ENCODE measurements at places on chromosomes 7 and 10.

DNA sequence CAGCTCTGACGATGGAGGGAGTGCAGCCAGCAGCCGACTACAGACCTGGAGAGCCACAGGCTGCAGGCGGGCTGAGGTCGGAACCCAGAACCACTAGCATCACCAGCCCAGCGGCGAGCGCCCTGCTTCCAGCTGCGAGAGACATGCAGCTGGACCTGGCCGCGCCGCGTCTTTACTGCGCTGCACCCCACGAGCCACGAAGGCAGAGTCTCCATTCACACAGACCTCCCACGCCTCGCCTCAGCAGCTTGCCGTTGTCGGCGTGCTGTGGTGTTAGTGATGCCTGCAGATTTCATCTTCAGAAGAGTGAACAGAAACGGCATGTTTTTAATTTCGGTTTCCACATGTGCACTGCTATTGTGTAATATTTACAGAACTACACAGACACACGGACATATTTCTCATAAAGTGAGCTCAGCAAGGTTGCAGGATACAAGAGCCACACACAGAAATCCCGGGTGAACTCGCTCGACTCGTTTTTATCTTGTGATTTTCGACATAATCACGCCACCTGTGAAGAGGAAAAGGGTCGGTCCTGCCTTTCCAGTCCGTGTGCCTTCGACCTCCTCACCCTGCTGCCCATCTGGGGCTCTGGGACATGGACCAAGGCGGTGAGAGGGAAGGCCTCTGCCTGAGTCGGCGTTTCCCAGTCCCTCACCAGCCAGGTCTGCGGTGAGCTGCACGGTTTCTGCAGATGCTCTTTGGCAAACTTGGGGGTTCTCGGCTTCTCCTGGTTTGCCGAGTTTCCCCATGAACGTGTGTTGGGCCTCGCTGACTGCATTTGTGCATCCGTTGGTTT is 252.2 kb downstream of the ELFN1 start:
- peak; percentile 80 for DNase-seq

DNA sequence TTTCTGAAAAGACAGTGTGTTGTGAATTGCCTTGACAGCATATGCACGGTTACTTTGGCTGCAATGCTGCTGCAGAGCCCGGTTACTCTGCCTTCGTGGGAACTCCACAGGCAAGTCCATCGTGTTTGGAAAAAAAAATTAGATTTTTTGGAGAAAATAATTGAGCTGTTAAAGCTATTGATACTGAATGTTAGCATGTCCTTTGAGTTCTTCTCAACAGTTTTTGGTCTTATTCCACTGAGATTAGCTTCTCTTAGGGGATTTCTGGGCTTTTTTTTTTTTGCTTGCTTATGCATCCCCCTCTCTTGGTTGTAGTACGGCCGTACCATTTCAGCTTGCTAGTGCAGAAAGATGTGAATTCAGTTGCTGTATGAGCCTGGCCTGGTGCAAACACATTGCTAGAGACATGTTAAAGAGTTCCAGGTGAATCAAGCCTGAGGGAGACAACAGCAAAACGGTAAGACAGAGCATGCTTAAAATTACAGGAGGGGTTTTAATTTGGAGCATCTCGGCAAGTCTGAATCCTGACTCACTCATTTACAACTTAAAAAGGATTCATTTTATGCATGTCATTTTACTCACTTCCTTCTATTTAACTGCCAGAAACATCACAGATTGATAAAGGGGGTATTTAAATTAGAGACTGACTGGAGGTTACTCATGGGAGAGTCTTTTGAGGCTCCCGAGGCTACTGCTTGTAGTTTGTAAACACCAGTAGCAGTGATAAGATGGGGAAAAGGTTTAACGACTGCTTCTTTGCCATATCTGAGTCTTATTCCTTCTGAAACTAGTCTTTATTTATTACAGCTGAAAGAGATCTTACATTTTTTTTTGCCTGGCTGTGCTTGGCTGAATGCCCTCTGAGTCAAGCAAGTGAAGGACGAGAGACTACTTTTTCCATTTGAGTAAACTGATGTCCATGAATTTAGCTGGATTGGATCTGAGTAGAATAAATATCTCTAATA is 113.7 kb downstream of the CDK14 start:
- DNase-seq = peak; percentile 68

DNA sequence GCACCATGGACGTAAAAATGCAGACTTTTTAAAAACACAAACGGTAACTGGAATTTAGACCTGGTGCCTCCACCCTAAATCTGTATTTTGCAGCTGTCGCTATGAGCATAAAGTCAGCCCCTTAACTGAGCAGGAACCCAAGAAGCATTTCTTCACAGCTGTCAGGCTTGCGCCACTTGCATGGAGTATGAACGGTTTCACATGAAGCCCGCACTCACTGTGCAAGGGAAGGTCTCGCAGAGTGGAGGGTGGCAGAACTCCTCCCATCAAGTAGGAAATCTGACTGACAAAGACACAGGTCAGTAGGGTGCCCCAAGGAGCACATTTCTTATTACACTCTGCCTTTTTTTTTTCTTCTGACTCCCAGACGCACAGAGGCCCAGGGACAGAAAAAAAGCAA is 58.5 kb downstream of the ELMO1 start:
- no peak for DNase-seq

DNA sequence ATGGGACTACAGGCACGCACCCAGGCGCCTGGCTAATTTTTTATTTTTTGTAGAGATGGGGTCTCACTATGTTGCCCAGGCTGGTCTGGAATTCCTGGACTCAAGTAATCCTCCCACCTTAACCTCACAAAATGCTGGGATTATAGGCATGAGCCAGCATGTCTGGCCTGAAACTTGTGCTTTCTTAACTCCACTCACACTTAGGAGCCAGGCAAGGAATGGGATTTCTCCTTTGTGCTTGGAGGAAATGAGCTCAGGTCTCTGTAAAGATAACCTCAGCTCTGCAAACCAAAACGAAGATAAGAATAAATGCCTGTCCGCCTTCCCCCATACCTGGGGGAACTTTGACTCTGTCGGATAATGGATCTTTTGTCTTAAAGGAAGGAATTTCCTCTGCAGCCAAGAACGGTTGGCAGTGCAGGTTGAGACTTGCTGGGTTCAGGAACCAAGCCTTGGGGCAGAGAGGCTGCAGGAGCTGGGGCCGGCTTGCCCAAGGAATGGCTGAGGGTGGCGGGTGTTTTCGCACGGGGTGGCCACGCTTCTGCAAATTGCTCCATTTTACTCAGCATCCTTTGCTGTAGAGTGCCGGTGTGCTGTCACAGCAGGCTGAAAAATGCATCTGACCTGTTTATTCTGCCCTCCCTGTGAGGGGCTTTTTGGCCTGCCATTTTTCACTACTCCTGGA is 174.2 kb downstream of the KIAA1217 start:
- DNase-seq = no peak

DNA sequence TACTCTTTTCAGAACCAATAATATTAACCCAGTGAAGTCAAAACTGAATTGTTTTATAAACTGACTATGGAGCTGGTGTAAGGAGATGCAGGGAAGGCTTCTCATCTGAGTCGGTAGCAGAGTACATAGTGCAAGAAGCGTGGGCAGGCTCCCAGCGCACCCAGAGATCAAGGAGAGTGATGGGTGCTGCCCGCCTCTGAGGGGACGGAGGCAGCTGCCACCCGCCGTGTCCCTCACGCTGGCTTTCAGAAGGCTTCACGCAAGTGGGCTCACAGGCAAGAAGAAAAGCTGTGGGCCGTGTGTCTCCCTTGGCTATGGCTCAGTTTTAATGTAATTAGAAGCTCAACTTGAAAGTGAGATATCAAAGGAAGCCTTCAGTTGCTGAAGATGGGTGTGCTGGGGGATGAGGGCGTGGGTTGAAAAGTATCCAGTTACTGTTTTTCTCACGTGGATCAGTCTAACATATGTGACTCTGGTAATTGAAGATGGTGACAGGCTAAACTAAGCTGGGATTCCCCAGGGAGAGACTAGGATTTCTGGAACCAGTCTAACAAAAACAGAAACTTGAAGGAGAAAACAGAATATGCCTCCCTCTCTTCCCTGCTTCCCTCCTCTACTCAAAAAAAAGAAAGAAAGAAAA is 159.9 kb downstream of the MGMT start:
- no peak for DNase-seq

DNA sequence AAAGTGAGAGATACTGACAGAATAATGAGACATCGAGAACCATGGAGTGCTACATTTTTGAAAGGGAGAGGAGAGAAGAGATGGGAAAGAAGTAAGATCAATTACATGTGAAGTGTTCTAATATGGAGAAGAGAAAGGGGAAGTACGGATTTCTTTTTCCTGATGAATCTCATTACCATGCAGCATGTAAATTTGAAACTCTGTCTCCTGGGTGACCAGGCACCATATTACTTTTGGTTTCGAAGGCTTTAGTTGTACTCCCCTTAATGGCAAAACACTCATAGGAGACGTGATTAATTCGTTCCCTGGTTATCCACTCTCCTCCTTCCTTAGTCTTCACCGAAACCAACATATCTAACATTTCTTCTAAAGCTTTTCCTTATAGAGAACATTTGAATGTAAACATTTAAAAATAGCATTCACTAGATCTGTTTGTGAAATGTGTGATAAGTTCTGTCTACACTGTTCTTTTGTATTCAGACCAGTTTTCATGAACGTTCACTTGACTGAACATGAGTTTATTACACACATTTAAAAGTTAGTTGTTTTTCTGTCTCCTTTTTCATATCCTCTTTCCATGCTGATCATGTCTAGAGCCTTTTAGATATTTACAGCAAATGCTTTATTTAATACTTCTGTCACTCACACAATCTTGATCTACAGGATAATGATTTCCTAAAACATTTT is 80.2 kb upstream of the MSRB2 start:
- DNase-seq = no peak

DNA sequence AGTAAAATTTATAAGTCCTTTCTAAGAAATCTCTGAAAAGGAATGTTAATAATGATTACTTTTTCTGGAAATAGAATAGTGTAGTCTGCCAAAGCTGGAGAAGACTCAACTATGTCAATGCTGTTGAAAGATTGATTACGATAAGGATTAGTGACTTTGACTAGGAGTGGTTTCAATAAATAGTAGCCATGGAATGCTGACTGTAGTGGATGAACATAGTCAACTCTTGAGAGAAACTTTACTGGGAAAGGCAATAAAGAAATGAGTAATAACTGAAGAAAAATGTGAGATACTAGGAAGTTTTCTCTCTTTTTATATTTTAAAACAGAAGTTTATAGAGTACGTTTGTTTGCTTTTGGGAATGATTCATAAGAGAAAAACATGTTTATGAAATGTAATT is 105.0 kb upstream of the CDK13 start:
- peak; percentile 72 for DNase-seq

DNA sequence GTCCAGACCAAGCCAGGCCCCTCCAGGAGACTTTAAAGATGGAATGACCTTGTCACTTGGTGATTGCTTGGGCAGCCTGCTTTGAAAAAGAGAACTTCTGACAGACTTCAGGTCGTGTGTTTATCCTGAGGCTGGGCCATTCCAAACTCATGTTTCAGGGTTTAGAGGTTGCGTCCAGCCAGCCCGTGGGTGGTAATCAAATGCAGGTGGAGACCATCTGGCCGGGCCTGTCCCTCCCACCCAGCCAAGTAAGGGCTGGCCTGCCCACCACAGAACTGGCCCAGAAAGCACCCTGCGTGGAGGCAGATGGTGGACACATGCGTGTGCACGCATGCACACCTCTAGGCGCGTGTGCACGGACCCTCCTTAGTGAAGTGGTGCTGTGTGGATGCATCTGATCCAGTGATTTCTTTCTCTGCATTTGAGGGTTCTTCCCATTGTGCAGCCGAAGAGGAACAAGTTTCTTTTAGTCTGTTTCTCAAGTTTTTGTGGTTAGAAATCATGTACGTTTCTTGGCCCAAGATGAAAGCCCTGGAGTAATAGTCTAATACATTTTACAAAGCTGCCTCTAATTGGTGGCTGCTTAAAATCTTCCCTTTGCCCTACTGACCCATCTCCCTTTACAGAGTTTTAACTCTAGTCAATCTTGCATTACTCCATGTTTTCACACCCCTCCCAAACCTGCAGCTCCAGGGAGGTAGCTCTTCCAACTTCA is 43.0 kb downstream of the SUFU start:
- DNase-seq = peak; percentile 75

DNA sequence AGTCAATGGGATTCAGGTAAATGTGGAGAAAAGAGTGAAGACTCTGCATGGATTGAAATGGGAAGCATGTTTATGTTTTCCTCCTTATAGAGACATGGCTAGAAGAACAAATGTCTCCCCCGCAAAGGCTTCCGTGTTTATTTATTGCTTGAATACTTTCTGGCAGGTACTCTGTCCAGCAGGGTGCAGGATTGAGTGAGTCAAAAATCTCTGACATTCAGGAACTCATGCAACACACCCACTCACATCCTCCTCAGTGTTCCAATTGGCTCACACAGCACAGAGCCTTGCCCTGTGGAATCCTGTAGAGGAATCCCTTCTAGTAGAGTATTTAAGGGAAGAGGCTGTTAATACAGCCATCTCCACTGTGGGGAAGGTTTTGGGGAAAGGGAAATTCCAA is 290.3 kb upstream of the VWC2 start:
- no peak for DNase-seq

- no peak for DNase-seq
Measured at GRCh38 chr7:151351967-151352366, 10.4 kb downstream of the NUB1 start.

DNA sequence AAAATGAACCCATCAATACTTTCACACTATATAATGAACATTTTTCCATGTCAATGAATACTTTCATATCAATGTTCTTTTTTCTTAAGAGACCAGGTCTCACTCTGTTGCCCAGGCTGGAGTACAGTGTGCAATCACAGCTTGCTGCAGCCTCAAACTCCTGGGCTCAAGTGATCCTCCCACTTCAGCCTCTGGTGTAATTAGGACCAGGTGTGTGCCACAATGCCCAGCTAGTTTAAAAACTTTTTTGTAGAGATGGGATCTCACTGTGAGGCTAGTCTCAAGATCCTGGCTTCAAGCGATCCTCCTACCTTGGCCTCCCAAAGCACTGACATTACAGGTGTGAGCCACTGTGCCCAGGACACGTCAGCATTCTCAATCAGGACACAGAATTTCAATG is 85.2 kb downstream of the SH3PXD2A start:
- DNase-seq = no peak

- no peak for DNase-seq
Measured at GRCh38 chr10:22029445-22030236, 26.1 kb upstream of the DNAJC1 start.

DNA sequence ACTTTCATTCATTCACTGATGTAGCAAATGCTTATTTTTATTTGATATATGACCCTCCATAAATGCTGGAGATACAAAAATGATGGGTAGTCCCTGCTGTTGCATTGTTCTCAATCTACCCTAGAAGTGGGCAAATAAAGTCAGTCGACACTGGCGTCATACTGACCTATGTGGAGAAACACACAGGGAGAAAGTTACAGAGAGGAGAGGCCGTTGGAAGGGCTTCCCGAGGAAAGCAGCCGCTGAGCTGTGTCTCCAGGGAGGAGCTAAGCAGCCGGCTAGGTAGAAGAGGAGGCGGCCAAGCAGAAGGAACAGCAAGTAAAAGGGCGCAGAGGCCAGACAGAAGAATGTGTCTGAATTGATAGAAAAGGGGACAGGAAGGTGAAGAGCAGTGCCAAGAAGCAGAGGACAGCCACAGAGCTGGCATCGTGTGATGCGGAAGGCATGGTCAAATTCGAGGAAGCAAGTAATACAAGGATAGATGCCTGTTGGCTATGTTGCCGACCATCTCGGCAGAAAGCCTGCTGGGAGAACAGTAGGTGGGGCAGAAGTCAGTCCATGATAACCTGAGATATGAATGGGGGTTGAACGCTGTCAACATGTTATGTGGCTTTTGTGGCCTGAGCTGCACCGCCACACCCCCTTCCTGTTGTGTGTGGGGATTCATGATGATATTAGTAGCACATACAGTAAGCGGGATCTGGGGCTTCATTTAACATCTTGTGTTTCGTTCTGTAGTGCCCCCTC is 25.9 kb downstream of the ST8SIA6 start:
- DNase-seq = no peak
